ENCODE measurements at places on chromosomes 12 and 14. TPM values are rescaled to one million over a fixed set of nuclear protein-coding genes. Genes with fewer than 3 reads are reported as not detected.

Gene ANO4
- total RNA-seq: not detected

- no peak for DNase-seq
- peak overlapping the region; percentile 56 for H3K4me3 ChIP-seq
- H3K27me3 ChIP-seq: peaks cover 62% of the 10 kb centered on the region
These were observed 4.1 kb downstream of the C1QL4 start for GRCh38 chr12:49332891-49333371.

GRCh38 chr14:54200726-54201125, 196.1 kb upstream of the CDKN3 start:
- DNase-seq: no peak
- H3K36me3 ChIP-seq: no peaks in the 10 kb centered on the region
- H3K4me1 ChIP-seq: no peaks in the 10 kb centered on the region
- H3K27me3 ChIP-seq: peaks cover 3% of the 10 kb centered on the region
- no peak overlapping the region for H3K4me3 ChIP-seq
- no peak overlapping the region for H3K27ac ChIP-seq

DNA sequence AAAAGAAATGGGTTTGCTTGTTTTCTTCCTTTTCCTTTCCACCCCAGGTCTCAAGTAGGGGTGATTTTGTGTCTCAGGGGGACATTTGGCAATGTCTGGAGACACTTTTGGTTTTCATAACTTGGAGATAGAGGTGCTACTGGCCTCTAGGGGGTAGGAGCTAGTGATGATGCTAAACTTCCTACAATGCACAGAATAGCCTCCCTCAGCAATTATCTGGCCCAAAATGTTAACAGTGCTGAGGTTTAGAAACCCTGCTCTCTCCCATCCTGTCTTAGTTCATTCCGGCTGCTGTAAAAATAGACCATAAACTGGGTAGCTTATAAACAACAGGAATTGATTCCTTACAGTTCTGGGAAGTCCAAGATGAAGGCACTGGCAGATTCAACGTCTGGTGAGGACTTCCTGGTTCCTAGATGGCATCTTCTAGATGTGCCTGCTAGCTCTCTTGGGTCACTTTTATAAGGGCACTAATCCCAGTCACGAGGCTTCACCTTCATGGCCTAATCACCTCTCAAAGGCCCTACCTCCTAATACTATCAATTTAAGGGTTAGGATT, 7.4 kb upstream of the GAS2L3 start:
- peaks cover 6% of the 10 kb centered on the region for H3K4me1 ChIP-seq
- DNase-seq: no peak
- H3K4me3 ChIP-seq: no peak overlapping the region
- peaks cover 32% of the 10 kb centered on the region for H3K27me3 ChIP-seq

- H3K4me3 ChIP-seq: no peak overlapping the region
- H3K36me3 ChIP-seq: no peaks in the 10 kb centered on the region
- no peak for DNase-seq
- peaks cover 25% of the 10 kb centered on the region for H3K27me3 ChIP-seq
These were observed 2.3 kb upstream of the PTPRB start for GRCh38 chr12:70639535-70639934.
